ENCODE measurements at places on chromosomes 1 and 21. TPM values are rescaled to one million over a fixed set of nuclear protein-coding genes. Genes with fewer than 3 reads are reported as not detected.
A peak's percentile ranks its signal among the peaks of the same experiment; 100 is the strongest.

The FAM78B gene
- 2.0 TPM for total RNA-seq

The INKA2 gene
- 9.1 TPM for total RNA-seq

The HCRTR1 gene
- 1.8 TPM for total RNA-seq

The RPL11 gene
- total RNA-seq = 973 TPM

DNA sequence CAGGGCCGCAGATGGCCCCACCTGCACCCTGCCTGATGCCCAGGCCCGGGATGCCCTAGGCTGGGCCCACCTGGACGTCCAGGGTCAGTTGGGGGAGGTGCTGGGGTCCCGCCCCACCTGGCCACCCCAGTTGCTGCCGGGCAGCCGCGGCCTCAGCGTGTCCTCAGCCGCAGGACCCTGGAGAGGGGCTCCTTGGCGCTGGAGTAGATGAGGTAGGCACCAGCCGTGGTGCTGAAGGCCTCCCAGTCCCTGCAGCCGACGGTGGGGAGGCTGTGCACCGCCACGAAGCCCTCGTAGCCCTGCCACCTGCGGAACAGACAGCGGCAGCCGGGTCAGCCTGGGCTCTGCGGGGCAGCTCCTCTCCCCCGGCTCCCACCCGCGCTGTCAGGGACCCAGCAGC, 40.4 kb downstream of the KRTAP10-1 start:
- no peaks in the 10 kb centered on the region for H3K27me3 ChIP-seq
- no peaks in the 10 kb centered on the region for H3K36me3 ChIP-seq
- no peak overlapping the region for H3K4me3 ChIP-seq

- no peak overlapping the region for H3K4me3 ChIP-seq
- H3K27me3 ChIP-seq = no peaks in the 10 kb centered on the region
- DNase-seq = no peak
Measured at GRCh38 chr1:218865591-218865990, 308.1 kb upstream of the LYPLAL1 start.

- DNase-seq = no peak
- no peak overlapping the region for H3K4me3 ChIP-seq
- H3K27me3 ChIP-seq = no peaks in the 10 kb centered on the region
- no peaks in the 10 kb centered on the region for H3K36me3 ChIP-seq
Measured at GRCh38 chr1:192476802-192477298, 98.7 kb upstream of the RGS1 start.

GRCh38 chr21:40049031-40049930, 182.0 kb downstream of the PCP4 start:
- H3K4me1 ChIP-seq = peaks cover 71% of the 10 kb centered on the region
- peak; percentile 79 for DNase-seq
- no peaks in the 10 kb centered on the region for H3K36me3 ChIP-seq
- H3K27ac ChIP-seq = peak overlapping the region; percentile 91
- no peak overlapping the region for H3K4me3 ChIP-seq
- H3K27me3 ChIP-seq = no peaks in the 10 kb centered on the region

GRCh38 chr1:53516181-53516580, 57.0 kb downstream of the DMRTB1 start:
- no peak overlapping the region for H3K27ac ChIP-seq
- H3K4me3 ChIP-seq = no peak overlapping the region
- no peak for DNase-seq
- H3K36me3 ChIP-seq = no peaks in the 10 kb centered on the region
- H3K27me3 ChIP-seq = no peaks in the 10 kb centered on the region

DNA sequence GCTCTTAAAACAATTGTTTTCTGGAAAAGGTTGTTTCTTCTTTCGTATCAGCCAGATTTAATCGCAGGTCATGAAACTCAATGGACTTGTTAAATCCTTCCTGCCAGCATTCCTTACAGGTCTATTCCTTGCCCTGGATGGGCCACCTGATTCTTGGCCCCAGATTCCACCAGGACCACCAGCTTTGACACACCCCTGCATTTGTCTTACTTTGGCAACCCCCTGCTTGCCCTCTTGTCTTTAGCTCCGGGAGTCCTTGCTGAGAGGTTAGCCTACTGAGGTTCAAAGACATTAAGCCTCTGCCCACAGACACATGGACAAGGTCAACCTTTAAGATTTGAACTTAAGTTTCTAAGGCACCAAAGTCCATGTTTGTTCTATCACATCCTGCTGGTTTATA, 27.1 kb upstream of the DAB1 start:
- H3K4me3 ChIP-seq = no peak overlapping the region
- H3K27me3 ChIP-seq = no peaks in the 10 kb centered on the region
- no peaks in the 10 kb centered on the region for H3K36me3 ChIP-seq
- DNase-seq = no peak
- H3K4me1 ChIP-seq = no peaks in the 10 kb centered on the region
